Fibroblast of skin of left quadriceps (primary cell): ENCODE measurements at places on chromosomes 11 and 22.

GRCh38 chr11:114953039-114953438 is 274.7 kb downstream of the NXPE2 start:
- no peak for DNase-seq

- DNase-seq, result no peak
Observed at GRCh38 chr11:17296852-17297559, 20.5 kb downstream of the NUCB2 start.

GRCh38 chr11:76230392-76230791 is 24.1 kb upstream of the WNT11 start:
- DNase-seq, result no peak

DNA sequence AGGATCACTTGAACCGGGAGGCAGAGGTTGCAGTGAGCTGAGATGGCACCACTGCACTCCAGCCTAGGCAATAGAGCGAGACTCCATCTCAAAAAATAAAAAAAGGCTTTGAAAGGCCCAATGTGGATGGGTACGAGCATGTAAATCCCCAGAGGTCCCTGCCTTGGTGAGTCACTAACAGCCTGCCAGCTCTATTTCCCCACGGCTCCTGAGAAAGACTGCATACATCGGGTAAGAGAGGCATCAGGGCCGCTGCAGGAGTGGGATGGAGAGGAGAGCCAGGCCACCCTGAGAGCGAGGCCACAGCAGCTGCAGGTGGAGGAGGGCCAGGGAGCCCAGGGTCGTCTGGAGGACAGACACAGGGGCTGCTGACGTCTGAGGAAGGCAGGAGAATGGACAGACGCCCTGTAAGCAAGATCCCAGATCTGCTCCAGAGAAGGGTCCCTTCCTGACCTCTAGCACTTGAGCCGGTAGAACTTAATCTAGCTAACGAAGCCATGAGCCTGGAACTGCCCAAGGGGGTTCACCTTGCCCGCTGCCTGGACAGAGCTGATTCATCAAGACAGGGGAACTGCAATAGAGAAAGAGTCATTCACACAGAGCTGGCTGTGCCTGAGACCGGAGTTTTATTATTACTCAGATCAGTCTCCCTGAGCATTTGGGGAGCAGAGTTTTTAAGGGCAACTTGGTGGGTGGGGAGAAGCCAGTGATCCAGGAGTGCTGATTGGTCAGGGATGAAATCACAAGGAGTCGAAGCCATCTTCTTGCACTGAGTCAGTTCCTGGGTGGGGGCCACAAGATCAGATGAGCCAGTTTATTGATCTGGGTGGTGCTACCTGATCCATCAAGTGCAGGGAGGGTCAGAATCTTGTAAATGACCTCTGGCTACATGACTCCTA is 5.1 kb upstream of the KRTAP5-9 start:
- no peak for DNase-seq
